Stimulated activated naive B cell treated with anti-CD40 and anti-IgM and Interleukin-4, amounts not matched to agents 10 μg/mL and 1 μg/mL and 100 μg/mL, for 72 hours (primary cell): ENCODE measurements at places on chromosomes 2 and 18.

DNA sequence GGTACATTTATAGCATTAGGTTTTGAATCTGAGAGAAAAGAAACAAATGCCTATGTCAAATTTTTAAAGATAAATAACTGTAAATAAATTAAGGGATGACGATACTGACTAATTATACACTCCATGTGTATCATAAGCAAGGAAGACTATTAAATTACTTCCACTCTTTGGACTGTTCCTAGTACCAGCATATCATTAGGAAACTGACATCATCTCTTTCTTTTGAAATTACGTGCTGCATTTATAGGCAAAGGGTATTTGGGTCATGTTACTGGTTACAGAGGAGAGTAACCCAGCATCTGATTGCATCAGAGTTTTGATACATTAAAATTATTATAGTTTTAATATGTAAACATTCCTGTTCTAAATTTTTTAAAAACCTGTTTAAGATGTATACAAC is 309.7 kb downstream of the XIRP2 start:
- no peak for DNase-seq

DNA sequence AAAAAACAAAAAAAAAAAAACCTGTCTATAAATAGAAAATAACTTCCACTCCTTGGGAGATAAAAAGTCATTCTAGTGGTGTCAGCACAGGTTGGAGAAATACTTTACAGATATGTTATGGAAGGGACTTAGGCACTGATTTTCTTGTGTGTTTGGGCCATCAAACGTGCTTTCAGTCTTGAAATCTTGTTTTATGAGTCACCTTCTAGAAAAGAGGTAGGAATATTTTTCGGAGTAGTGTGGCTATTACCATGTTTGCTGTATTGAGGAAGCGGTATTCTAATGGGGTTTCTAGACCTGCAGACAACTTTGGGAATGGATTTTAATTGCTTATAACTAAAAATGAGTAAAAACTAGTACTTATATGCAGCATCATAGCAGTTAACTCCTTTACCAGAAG is 12.0 kb downstream of the HNMT start:
- DNase-seq = no peak

GRCh38 chr18:43034683-43035500 is 80.6 kb downstream of the RIT2 start:
- DNase-seq = no peak

- no peak for DNase-seq
Observed at GRCh38 chr2:172710584-172711047, 25.0 kb upstream of the RAPGEF4 start.

GRCh38 chr2:226788881-226789490 is 10.6 kb downstream of the IRS1 start:
- no peak for DNase-seq

GRCh38 chr2:1910592-1911246 is 166.4 kb upstream of the PXDN start:
- DNase-seq = no peak

- no peak for DNase-seq
Observed at GRCh38 chr2:199833525-199833924, 17.5 kb downstream of the FTCDNL1 start.

DNA sequence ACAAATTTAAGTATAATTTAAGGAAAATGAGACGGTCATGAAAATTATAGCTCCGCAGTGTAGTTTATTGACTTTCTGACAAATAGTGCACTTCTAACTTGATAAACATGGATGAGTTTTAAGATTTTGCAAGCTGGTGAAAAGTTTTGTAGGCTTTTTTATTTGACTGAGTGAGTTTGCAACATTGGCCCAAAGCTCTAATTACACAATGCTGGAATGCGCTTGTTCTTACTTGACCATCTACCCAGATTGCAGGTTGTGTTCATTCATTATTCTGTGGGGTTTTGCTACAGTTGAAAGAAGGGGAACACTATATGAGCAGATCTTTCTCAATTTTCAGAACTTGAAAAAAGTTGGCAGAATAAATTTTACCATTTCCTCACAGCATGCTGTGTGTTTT is 13.5 kb downstream of the SPOPL start:
- DNase-seq = no peak

GRCh38 chr18:56067969-56068671 is 480.1 kb upstream of the TCF4 start:
- DNase-seq = no peak

DNA sequence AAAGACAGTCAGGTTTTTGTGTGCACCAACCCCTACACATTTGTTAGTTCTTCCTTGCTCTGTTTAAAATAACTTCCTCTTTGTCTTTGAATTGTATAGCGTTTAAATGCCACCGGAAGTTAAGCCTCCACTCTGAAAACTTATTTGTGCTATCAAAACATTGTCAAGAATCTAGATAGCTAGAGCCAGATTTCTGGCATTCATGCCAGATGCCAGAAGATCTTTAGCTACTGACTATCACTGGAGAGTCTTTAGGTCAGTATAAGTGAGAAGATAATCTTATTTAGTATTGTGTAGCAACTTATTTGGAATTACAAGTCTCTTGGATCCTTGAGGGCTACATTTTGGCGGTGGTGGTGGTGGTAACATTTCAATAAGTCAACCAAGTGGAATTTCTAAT is 63.4 kb upstream of the ADAM23 start:
- DNase-seq = no peak

DNA sequence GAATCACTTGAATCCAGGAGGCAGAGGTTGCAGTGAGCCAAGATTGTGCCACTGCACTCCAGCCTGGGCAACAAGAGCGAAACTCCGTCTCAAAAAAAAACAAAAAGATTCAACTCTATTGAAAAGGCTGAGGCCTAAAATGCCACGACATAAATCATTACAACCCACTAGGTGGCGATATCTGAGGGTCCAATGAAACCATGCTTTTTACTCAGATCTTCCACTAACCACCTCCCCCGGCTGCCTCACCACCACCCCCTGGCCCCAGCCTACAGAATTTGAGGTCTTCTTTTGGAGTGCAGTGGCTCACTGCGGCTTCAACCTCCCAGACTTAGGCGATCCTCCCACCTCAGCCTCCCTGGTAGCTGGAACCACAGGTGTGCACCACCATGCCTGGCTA is 57.5 kb downstream of the AP1S3 start:
- DNase-seq = peak; percentile 29

- peak; percentile 9 for DNase-seq
Observed at GRCh38 chr2:48332286-48332685, 197.7 kb upstream of the STON1 start.

- no peak for DNase-seq
Observed at GRCh38 chr2:9243357-9243756, 36.7 kb downstream of the ASAP2 start.

DNA sequence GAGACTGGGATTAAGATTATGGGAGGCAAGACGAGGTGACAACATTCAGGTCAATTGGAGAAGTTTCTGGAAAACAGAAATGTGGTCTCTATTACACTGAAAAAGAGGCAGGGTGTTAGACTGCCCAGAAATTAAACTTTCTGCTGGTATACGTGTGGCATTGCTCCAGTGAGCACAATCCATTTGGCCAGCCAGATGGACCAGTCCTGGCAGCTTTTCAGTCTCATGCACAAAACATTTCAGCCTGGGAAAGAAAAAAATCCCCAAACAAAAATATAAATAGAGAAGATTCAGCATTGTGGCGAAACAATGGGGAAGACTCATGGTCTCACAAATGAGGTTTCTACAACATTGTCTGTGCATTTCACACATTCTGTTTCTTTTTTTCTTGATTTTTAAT is 113.9 kb downstream of the HNMT start:
- no peak for DNase-seq

DNA sequence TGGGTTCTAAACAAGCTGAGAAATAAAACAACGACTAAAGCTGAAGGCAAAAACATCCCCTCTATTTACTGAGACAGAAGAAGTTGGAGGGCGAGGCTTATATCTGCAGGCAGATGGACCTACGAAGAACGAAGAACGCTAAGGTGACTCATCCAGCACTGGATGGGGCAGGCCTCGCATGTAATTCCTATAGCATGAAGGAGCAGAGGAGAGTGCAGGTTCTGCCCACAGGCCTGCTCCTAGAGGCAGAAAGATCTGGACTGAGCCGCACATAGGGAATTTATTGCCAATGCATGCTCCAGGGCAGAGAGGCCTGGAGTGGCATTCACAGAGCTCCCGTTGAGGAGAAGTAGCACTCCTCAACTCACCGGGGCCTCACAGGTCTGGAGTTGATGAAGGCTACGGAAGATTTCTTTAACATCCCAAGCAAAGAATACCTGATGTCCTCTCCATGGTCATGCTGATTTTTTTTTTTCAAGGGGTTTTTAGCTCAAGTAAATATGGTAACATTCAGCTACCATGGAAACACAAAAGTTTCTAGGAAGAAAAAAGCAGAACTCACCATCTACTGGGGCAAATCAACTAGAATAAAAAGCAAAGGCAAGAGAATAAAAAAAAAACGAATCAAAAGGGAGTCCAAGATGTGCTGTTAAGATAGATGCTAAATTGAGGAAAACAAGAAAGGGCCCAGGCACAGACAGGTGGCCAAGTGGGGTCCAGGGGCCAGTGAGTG is 10.4 kb upstream of the METTL21A start:
- no peak for DNase-seq

- DNase-seq = no peak
Observed at GRCh38 chr2:114222344-114222743, 220.1 kb upstream of the DPP10 start.

GRCh38 chr2:21466341-21466927 is 342.7 kb downstream of the TDRD15 start:
- no peak for DNase-seq

- DNase-seq = no peak
Observed at GRCh38 chr18:35197296-35197695, 43.5 kb upstream of the ZNF397 start.

DNA sequence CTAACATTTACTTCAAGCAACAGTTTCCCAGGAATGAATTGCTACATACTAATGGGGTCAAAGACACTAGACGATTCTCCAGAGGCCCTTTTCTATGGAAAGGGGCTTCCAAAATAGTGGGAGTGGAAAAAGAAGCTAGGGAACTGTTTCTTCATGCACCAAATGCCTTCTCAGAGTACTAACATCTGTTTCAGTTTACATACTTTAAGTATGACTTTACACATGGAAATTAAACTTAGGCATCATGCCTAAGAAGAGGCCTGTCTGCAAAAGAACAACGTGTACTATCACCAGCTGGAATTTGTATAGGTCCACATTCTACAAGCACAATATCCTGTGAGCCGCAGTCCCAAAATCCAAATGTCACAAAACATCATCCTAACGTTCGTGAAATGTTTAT is 29.4 kb upstream of the WDR75 start:
- no peak for DNase-seq

- DNase-seq = no peak
Observed at GRCh38 chr2:10814571-10815331, 2.2 kb upstream of the PDIA6 start.

- peak; percentile 58 for DNase-seq
Observed at GRCh38 chr18:59837586-59837985, 62.2 kb upstream of the PMAIP1 start.

DNA sequence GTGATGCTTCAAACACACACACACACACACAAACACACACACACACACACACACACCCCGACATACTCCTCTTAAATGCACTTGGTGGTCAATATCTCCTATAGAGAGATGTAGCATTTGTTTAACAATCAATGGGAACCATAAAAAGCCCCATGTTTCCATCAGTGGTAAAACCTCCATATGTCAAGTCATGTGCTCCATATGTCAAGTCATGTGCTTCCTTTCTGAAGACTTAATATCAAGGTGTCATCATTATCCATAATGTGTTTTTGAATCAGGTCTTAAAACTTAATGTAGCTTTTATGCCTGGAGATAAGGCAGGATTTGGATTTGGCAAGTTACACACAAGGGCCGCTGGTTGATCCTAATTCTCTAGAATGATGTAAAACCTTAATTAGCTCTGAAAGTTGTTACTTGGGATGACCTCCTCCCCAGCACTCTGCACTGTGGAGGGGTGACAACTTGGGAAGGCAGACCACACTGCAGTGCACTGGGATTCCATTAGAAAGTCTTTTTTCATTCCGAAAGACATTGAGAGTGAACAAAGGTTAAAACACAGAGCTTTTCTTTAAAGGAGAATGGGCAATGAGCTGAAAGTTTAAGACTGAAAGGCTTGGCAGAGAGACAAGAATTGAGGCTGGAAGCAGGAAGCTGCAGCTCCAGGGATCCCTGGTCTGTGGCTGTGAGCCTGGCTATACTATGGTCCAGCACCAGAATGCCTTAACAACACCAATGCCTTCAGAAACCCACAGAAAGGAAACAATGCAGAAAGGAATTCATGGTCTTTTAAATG is 26.4 kb downstream of the ALK start:
- no peak for DNase-seq

DNA sequence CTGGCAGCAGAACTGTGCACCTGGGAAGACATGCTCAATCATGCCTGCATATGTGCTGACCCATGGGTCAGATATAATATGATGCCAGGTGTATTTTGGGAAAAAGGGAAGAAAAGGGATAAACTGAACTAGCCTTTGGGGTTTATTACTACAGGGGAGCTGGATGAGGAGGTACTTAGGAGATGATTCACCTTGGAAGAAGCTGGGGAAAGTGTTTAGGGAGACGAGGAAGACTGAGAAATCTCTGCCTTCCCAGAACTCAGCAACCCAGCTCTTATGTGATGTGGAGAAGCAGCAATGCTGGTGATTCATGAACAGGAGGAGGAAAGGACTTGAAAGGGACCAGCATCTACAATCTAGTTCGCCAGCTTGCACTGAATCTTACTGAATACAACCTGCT is 110.2 kb downstream of the BARD1 start:
- DNase-seq = no peak

GRCh38 chr18:79378536-79379250 is 17.0 kb upstream of the NFATC1 start:
- DNase-seq = peak; percentile 66

DNA sequence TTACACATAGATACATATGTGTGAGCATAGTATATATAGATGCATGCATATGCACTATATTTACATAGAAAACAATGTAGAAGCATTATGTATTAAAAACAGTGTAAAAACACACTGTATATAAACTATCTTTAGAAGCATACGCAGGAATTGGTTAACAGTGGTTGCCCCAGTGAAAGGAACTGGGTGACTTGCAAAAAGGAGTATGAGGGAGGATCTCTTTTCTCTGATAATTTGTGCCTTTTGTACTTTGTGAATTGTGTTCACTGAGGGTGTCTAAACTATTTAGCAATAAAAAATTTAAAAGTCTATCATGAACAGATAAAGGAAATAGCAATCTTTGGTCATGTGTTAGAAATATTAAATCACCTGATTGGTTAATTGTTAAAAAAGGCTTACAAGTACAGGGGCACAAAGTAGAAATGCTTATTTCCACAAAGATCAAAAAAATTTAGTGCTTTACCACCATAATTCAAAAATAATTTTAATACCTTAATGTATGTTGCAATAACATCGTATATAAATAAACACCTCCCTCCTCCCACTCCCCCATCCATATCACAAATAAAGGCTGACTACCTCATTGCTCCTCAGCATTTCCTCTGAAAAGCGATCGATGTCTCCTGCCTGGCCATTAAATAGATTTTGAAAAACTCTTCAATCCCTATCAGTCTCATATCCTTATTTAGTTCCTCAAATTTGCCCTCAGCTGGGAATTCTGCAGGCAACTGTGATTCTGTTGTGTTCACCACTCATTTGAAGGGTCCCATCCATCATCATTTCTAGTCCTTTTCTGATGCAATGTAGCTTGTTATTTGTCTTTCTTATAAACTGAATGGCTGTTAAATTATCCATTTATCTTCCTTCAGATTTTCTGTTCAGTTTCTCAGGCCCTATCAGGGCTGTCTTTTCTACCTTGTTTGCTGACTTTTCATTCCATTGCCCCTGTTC is 257.3 kb downstream of the AGPS start:
- DNase-seq = no peak

- DNase-seq = no peak
Observed at GRCh38 chr2:162925595-162925994, 87.0 kb upstream of the KCNH7 start.

- no peak for DNase-seq
Observed at GRCh38 chr2:122029456-122029855, 274.0 kb downstream of the TSN start.
